ENCODE measurements at places on chromosomes 2 and 18.

DNA sequence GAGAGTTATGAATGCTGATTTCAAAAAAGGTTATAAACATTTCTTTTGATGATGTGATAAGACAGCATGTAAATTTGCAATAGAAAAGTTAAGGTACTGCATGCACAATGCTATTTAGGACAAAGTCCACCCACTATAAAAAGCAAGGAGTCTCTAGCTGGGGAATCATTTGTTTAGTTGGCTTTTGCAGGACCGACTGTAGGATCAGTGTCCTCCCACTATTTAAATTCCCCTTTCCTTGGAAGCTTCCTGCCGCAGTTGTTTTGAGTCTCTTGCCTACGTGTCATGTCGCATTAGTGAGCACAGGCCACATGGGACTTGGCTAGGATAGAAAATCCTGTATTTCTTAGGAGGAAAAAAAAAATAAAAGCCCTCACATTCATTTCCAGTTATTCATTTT, 13.1 kb downstream of the QPCT start:
- DNase-seq = no peak

DNA sequence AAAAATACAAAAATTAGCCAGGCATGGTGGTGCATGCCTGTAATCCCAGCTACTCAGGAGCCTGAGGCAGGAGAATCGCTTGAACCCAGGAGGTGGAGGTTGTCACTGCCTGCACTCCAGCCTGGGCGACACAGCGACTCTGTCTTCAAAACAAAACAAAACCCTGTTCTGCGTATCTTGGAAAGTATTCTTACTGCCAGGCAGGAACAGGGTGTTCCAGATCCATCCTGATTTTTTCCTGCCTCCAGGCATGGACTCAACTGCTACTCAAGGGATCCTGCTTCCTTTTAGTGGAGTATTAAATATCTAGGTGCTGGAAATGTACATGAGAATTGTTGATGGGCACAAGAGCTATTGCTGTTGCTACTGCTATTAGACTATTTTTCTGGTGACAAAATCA, 12.3 kb downstream of the HSPD1 start:
- no peak for DNase-seq

DNA sequence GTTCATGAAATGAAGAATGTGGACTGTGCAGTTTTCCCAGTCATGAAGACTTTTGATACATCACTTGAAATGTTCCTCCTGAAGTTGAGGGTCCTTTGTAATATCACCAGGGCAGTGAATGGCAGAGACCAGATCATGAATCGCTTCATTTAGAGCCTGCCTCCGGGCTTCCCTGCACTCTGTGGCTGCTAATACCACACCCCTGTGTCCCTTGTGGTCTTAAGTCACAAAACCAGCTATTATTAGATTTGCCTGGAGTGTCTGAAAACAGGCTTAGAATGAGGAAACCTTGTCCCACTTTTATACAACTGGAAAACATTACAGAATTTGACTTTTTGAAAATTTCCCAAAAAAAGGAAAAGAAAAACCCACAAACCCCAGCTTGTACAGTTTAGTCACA, 147.9 kb downstream of the MGAT5 start:
- DNase-seq = no peak

DNA sequence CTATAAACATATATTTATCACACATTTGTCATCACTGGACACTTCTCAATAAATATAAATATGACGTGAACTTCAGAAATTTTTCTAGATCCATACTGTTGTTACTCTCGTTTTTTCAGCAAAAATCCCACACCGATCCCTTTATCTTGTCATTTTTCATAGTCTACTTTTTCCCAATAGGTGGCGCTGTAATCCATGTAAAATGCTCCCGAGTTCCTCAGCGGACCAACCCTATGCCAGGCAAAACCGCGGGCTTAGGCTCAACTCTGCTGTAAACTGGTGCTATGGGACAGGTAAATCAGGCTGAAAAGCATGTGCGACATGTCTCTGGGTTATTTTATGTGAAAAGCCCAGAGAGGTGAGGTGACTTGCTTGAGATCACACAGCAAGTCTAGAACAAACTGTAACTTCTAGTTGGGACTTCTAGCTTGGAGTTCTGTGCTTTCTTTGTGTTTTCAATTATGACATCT, 104.0 kb downstream of the COBLL1 start:
- DNase-seq = peak; percentile 45

- DNase-seq = no peak
Measured at GRCh38 chr2:14866736-14867352, 234.3 kb downstream of the LRATD1 start.
